ENCODE measurements at places on chromosomes 7 and 10.

DNA sequence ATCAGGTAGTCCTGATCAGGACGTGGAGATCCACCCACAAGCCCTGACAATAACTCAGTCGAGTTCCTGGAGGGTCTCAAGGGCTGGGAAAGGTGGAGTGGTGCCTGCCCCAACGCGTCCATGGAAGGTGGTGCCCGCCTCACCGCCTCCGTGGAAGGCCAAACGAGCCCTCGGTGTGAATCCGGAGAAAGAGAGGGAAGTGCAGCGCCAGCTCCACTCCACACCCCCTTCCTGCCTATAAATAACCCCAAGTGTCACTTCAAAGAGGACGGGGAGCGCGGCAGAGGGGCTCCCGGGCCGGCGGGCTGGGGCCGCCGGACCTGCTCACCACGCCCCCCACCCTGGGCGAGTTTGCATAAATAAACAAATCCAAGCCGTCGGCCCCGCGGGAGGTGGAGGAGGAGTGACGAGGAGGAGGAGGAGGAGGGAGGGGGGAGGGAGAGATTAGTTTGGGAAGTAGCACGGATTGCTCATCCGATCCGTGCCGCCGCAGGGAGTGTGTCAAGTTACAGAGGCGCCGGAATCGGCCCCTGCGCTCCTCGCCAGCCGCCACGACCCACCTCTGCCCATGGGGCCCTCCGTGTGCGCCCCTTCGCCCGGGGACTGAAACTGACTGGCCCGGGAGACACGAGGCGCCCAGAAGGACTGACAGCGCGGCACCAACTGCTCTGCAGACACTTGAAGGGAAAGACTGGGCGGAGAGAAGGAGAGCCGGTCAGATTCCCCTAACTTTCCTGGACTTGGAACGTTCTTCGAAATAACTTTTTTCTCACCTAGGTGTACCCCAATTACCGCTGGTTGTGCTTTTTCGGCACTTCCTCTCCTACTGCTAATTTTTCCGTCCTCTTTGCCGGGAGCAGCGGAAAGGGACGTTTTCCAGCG lies at the start of gene COL13A1:
Gene COL13A1, plus strand, starts transcription at position 473 of the 882 bp plus-strand sequence. CDS start 518 bp downstream, outside the sequence.
- no peak for DNase-seq

GRCh38 chr10:123564631-123565030 lies 101.5 kb upstream of the GPR26 start:
- DNase-seq = no peak

DNA sequence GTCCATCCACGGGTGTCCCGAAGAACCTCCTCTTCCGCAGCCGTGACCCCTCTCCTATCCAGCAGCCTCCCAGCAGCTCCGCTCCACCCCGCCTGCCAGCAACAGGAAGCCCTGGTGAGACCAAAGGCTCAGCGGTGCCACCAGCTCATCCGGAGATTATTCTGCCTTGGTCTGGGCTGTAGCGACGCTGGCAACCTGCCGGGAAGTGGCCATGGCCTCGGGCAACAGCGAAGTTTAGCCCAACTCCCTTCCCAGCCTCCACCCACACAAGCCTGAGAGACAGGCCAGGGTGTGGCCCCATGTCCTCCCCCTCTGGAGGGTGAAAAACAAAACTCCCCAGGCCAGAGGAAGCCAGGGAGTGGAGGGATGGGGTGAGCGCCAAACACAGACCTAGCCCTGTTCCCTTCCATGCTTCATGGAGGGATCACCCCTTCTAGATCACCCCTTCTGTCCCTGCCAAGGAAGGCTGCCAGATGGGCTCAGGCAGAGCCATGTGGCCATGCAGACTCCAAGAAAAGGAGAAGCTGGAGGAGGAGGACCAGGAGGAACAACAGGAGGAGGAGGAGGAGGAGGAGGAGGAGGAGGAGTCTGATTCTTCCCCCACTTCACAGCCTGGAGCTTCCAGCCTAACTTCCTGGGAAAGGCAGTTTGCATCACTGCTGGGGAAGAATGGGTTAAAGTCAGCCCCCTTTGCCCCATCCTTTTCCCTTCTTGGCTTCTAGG lies 918 bp downstream of the CALHM2 start:
- DNase-seq = peak; percentile 12

DNA sequence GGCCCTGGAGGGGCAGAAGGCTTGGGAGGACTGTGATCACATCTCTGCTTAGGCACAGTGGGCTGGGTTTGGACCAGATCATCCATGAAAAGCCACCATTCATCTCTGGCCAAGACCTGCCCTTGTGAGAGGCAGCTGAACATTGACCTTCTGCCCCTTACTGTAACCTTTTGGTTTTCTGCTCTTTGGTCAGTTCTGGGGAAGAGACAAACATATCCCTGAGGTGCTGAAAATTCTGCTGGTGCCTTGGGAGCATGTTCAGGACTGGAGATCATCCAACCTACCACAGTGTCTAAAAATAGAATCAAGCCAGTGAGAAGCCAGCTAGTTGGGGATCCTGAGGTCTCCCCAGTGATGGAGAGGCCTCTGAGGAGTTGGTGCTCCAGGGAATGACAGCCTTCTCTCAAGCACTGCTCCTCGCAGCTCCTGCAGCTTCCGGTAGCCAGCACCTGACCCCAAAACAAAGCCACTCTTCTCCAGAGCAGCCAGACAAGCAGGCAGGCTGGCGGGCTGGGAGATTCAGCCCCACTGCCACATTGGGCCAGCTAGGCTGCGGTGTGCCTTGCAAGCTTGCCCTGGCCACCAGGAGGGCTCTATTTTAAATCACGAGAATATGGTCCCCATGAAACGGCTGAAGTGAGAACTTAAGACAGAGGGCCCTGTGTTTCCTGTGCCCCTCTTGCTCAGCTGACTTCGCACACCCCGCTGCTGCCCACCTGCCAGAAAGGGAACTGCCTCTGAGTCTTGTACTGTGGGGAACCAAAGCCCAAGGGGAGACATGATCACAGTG lies 37.8 kb upstream of the UBE2H start:
- no peak for DNase-seq

DNA sequence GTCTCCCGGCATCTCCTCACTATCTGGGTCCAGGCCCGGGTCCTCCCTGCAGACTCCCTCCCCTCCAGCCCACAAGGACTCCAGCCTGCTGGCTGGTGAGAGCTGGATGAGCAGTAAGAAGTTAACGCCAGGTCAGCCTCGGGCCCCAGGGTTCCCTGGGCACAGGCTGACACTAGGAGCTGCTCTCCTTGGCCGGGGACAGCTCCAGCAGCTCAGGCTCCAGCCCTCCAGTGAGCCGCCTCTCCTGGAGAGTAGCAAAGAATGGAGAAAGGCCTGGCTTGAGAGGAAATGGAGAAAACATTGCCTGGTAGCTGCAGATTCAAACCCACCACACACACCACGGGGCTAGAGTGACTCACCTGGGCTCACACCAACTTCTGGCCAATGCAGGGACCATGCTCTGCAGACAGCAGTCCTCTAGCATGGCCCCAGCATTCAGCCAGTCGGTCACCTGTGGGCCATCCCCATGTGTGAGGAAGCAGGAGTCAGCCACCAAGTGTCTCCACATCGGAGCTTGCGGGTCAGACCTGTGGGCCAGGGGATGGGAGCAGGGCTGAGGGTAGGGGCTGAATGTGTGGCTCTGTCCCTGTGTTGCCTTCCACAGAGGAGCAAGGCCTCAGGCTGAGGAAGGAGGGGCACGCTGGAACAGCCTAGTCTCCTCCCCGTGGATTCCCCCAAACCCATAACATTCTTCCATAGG lies 6.5 kb downstream of the SAP25 start:
- DNase-seq = no peak

Data from stimulated activated CD8-positive, alpha-beta memory T cell treated with anti-CD3 and anti-CD28 coated beads, Interleukin-2, amount 100 ng/mL, for 1 hour (primary cell).